ENCODE measurements at places on chromosomes 7 and 10.

DNA sequence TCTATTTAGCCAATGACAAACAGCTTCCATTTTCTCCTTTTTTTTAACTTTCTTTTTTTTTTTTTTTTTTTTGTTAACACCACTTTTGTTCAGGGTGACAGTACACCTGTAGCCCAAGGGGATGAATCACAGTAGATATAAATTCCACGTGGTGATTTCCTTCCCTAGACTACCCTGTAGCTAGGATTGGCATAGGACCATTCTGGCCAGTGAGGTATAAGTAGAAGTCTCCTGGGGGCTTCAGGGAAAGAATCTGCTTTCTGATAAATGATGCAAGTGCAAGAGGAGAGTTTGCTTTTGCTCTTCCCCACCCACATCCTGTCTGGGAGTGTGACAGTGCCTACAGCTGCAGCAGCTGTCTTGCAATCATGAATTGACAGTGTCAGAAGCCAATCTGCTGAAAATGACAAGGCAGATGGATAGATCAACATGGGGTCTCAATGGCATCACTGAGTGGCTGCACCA lies 63.2 kb upstream of the TOMM7 start:
- no peak for DNase-seq

DNA sequence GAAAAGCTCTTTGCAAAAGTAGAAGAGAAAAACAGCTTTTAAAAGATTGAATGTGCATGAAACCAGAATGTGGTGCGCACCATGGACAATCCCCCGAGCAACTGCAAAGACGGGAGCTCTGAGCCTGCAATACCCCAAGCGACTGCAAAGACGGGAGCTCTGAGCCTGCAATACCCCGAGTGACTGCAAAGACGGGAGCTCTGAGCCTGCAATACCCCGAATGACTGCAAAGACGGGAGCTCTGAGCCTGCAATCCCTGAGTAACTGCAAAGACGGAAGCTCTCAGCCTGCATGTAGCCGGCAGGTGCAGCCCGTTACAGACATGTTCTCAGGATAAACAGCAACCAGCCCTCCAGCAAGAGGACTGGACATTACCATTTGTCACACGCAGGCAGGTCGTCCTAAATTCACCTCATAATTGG lies 6.2 kb downstream of the ZNF775 start:
- DNase-seq: no peak

GRCh38 chr7:101123703-101124068 lies 3.2 kb upstream of the SERPINE1 start:
- DNase-seq: no peak

GRCh38 chr10:94286901-94287300 lies 75.8 kb downstream of the NOC3L start:
- DNase-seq: no peak

All from thoracic aorta (tissue), 2 donors.